ENCODE measurements at places on chromosomes 4 and X.
A peak's percentile ranks its signal among the peaks of the same experiment; 100 is the strongest.

DNA sequence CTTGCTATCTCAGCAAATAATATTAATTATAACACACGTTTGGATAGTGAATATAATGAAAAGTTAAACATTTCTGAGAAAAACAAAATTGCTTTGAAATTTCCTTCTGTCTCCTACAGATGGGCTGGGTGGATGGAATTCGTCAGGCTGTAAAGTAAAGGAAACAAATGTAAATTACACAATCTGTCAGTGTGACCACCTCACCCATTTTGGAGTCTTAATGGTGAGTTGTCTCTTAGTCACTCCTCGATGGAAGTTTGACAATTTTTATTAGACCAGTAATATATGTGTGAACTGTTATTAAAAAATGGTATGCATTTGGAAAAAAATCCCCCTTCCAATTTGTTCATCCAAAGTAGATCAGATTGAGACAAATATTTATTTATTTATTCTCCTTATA, 92.5 kb upstream of the BRS3 start:
- no peak for DNase-seq

- peak; percentile 17 for DNase-seq
These were observed 308.8 kb upstream of the TECRL start for GRCh38 chr4:64718091-64718490.

GRCh38 chr4:62399242-62399641, 1199.1 kb downstream of the ADGRL3 start:
- DNase-seq: peak; percentile 34

GRCh38 chr4:179989975-179990374, 2253.2 kb upstream of the TENM3 start:
- DNase-seq: no peak

DNA sequence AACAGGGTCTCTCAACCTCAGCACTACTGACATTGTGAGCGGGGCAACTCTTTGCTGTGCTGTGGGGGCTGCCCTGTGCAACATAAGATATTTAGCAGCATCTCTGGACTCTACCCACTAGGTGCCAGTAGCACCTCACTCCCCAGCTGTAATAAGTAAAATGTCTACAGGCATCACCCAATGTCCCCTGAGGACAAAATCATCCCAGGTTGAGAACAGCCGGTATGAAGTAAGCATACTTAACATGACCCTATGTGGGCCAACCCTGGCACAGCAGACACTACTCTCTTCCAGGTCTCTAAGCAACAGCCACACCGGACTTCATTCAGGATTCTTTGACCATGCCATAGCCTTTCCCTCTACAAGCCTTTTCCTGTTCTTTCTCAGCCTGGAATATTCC, 10.5 kb upstream of the MGST2 start:
- DNase-seq: peak; percentile 53

GRCh38 chrX:68684291-68684918, 36.9 kb downstream of the STARD8 start:
- DNase-seq: peak; percentile 25

- no peak for DNase-seq
These were observed 67.4 kb upstream of the UGT2B10 start for GRCh38 chr4:68748181-68748991.

GRCh38 chr4:122341886-122342285, 36.9 kb upstream of the ADAD1 start:
- no peak for DNase-seq

DNA sequence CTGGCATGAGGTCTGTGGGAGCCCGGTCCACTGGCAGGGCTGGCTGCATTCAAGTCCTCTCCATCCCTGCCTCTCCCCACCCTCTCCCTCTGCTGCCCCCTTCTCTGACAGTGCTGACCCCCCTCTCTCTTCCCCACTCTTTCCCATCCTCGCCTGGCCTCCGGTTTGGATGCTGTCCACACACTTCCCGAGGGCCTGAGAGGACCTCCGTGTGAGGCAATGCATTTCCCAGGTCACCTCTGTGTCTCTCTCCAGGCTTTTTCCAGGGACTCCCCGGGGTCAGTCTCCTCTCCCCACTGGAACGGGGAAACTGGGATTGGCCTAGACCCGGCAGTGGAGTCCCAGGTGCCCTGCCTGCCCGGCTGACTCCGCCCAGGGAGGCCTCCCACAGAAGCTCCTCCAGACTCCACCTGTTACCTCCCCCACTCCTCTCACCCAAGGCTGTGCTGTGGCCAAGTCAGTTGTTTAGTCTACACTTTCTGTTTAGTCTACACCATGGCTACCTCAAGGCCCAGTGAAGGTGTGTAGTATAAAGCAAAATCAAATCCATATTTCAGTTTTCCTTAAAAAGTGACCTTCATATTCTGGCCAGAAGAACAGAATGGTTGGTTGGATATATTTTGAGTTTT, 146.8 kb downstream of the PTTG2 start:
- DNase-seq: no peak

- DNase-seq: no peak
These were observed 278.3 kb downstream of the FBXW7 start for GRCh38 chr4:152257601-152258066.

- no peak for DNase-seq
These were observed 263.5 kb upstream of the DKK2 start for GRCh38 chr4:107299646-107300045.

- DNase-seq: no peak
These were observed 99.6 kb downstream of the EFNB1 start for GRCh38 chrX:68928401-68928800.

- DNase-seq: peak; percentile 70
These were observed 785 bp upstream of the EFNB1 start for GRCh38 chrX:68827848-68828624.

DNA sequence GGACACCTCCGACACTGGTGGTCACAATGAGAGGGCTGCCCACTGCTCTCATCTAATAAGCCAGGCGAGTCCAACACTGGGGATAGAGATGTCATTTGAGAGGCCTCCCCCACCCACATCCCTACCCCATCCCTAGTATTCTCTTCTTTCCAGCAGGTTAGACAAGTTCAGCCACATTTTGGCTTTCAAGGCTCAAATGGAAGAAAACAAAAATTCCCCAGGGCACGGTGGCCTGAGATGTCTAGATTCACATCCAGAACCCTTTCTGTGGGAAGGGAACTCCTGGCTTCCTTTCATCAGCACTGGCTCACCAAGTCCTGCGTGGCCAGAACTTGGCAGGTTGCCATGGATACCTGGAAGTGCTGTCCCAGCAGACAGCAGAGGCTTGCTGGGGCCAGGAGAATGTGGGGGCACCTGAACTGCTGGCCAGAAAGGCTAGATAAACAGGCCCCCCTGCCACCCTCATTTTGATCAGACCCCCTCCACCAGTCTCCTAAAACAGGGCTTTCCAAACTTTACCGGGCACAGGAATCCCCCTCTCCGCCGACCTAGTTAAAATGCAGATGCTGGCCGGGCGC, 1.3 kb upstream of the NYX start:
- no peak for DNase-seq

GRCh38 chr4:162201673-162202072, 37.9 kb upstream of the FSTL5 start:
- no peak for DNase-seq

- no peak for DNase-seq
These were observed 4.0 kb downstream of the DIPK2B start for GRCh38 chrX:45196701-45197100.

DNA sequence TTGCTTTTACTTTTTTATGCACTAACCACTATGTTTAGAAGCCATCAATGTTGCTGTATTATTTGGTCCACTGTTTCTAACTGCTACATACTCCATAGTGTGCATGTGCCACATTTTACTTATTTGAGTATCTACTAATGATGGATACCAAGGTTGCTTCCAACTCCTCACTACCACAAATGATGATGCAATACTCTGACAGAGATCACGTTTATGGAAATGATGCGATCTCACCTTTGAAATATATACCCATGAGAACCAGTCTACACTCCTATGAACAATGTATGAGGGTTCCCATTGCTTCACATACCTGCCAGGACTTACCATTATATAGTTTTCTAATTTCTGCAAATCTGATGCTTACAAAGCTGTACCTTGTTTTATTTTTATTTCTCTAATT, 44.2 kb downstream of the HUWE1 start:
- DNase-seq: no peak

DNA sequence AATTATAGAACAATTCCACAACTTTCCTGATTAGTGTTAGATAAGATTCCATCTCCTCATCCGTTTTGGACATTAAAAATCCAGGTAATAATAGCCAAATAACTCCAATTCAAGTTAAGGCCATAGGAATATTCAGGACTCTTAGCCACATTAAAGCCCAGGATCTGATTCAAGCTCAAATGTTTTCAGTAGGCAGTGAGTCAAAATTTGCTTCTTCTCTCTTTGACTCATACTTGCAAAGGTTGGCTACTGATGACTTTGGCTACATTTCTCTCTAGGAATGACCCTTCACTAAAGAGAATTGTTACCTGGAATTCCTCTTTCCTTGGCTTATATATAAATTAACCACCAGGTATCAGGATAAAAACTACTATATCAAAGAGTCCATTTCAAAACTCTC, 354.9 kb upstream of the HS3ST1 start:
- DNase-seq: no peak

GRCh38 chr4:151038452-151039157, 23.5 kb upstream of the LRBA start:
- no peak for DNase-seq

DNA sequence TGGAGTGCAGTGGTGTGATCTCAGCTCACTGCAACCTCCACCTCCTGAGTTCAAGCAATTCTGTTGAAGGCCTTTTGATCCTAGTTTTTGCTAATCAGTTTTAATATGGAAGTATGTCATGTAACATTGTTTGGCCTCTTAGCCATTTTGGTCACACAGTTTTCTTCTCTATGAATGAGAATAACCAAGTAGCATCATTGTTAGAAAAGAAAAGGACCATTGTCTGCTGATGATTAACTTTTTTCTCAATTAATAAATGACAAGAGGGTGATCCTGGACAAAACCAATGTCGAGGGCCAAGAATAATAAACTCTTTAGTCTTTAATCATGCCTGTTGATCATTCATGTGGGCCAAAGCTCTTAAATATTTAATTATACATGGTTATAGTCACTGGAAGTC, 289.3 kb upstream of the MAGEB2 start:
- no peak for DNase-seq

DNA sequence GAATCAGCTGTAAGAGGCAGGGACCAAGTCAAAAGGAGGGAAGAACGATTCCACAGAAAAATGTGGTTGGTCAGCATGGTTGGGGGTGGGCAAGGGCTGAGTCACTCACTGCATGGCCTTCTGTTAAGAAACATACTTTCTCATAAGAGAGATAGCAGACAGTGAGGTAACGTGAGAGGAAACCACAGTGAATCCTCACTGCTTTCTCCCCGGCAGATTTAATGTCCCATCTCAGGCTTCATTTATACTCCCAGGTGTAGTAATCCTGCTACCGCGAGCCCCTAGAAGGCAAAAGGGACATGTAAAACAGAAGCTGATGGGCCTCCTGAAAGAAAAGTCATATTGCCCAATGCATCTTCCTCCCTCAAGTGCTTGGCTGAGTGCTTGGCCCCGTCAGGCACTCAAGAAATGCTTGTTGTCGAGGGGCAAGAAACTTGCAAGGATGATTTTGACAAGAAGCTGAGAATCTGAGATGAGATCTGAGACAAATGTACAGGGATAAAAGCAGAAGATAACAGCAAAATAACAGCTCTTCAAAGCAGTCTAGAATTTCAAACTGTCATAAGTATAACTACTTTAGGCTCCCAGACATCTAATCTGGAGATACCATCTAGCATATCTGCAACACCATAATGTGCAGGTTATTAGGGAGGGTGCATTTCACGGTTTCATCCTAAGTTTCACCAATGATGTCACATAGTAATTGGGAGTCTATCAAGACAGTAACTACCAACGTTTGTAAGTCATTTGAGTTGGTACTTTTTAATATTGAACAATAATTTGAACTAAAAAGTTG, 40.2 kb downstream of the SH3KBP1 start:
- DNase-seq: no peak

Measured in Ammon's horn (tissue), 1 donor.